ENCODE measurements at places on chromosomes 11 and 22. TPM values are rescaled to one million over a fixed set of nuclear protein-coding genes. Genes with fewer than 3 reads are reported as not detected.

DNA sequence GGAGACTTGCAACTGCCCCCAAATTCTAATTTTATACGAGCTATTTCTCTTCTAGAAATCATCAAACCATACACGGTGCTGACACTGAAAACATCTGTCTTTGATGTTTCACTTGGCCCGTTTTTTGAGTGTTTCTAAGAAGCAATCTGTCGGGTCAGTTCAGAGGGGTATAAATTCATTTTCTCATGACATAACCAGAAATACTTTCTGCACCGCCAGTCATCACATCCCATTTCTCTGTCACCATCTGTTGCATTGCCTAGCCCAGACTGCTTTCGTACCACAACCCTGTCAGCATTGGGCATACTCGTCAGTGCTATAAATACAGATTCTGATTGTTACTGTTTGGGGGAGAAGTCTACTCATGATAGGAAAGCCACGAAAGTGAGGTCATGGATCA is 63.1 kb upstream of the CCDC90B start:
- DNase-seq, result no peak

RIMBP3C gene
- 0.18 TPM for total RNA-seq

GUCY1A2 gene
- 1.8 TPM for total RNA-seq

CNTF gene
- 1.0 TPM for total RNA-seq

MUC2 gene
- not detected for total RNA-seq

DNA sequence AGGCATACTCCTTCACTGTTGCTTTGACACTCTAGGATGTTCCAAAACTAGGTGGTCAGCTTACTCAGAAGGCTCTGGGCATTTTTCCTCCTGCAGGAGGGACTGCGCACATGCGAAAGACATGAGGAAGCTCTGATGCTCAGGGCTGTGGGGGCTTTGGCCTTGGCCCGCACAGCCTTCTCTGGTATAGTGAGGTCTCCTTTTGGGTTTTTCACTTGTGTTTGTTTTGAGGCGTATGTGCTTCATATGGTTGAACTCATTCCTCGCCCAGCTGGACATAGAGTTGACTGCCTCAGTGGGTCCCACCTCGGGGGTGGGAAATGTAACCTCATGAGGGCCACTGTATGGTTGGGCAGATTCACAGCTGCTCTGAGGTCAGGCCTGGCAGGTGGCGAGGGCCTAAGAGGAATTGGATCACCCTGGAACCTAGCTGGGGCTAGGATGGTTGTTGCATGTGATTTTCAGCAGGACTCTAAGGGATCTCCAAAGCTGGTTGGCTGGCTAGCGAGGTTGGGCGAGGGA is 63.7 kb downstream of the PTPRJ start:
- no peak for DNase-seq

SYTL2 gene
- total RNA-seq, result 6.8 TPM

DNA sequence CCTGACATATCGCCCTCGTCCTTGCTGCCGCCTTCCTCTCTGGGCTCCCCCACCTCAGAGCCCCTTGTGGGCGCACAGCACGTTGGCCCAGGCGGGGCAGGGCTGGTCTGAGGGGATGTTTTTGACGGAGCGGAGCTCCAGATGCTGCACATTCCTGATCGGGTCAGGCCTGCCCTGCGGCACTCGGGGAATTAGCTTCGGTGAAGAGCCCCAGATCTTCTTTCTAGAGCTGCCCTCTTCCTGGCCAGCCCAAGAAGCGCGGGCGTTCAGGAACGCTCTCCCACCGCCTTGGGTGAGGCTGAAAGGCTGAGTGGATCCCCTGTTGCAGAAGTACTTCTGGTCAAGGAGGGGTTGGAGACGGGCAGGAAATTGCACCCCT is 12.1 kb downstream of the YPEL4 start:
- DNase-seq, result no peak

DNA sequence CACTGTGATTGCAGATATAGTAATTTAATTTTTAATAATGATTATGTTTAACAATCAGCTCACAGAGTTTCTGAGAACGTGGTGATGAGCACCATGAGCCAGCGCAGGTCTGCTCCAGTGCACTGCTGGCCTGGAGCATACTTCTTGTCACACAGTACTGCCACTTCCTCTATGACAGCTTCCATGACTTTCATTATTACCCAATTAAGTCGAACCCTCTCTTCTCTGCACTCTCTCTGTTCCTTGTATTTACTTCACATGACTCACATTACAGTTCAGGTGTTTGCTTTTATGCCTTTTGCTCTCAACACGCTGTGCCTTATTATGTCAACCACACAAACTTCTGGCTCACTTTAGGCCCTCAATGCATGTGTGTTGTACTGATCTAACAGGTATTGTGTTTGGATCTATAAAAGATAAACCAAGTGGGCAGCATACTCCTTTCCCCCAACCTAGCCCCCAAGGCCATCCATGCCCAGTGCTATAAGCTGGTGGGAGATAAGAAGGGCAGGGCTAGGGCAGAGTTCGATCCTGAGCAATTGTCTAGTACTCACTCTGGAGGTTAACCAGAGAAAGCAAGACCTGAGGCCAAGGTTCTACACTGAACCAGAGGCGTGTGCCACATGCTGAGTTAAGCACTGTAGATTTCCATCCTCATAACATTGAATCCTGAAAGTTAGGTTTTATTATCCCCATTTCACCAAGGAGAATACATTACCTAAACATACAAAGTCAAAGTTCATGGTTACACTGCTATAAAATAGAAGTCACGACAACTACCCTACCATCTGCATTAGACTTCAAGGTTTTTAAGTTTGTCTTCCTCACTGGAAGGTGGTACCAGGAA is 356.5 kb downstream of the INSC start:
- DNase-seq, result no peak

DNA sequence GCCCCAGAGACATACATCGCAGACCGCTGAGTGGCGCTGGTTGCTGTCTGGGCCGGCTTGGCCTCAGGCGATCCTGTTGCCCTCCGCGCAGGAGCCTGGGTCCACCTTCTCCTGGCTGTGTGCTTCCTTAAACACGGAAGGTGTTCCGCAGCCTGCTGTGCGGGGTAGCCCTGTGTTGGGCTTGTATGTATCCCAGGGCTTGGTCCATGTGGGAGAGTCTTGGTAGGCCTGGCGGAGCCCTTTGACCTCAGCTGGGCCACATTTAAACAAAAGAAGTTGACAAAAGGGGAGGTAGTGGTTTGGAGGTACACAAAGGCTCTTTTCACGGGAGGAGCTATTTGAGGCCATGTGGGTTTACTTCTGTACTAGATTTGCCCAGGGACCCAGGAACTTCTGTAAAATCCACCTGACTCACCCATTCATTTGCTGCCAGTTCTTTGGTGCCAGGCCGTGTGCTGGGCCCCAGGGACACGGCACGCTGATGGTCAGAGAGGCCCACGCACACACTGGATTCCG is 11.0 kb upstream of the GRAMD4 start:
- DNase-seq, result peak; percentile 50

- no peak for DNase-seq
These were observed 14.6 kb downstream of the IL10RA start for GRCh38 chr11:118000850-118001228.

TRIM5 gene
- 10.3 TPM for total RNA-seq

GRCh38 chr11:116641561-116642045 is 131.2 kb downstream of the BUD13 start:
- no peak for DNase-seq

DNA sequence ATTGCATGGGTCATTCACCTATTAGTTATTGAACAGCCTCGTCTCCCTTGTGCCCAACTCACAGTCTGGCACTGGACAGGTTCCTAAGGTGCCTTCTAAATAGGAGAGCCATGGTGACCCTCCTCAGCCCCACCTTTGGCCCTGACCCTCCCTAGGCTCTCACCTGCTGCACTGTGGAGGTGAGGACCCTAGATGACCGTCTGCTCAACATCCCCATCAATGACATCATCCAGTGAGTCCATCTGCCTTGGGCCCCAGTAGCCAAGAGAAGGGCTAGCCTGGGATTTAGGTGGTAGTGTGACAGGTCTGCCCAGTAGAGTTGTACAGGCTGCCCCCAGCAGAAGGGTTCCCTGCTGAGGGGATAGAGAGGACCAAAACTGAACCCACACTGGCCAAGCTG is 13.6 kb downstream of the UCP2 start:
- no peak for DNase-seq

DNA sequence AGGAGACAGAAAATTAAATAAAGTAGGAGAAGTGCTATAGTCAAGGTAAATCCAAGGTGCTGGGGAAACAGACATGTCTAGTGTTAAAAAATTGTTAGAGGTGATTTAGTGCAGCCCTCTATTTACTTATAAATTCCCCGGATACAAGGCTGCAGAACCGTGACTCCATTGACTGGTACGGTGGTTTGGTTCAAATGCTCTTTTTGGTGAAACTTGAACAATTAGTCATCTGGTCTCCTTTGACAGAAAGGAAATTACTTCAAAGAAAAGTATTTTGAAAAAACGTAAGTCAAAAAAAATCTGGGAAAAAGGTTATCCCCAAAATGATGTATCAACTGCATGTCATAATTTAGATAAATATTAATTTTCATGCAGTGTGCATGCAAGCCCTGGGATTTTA is 399.2 kb downstream of the CNTN5 start:
- DNase-seq, result no peak

DNA sequence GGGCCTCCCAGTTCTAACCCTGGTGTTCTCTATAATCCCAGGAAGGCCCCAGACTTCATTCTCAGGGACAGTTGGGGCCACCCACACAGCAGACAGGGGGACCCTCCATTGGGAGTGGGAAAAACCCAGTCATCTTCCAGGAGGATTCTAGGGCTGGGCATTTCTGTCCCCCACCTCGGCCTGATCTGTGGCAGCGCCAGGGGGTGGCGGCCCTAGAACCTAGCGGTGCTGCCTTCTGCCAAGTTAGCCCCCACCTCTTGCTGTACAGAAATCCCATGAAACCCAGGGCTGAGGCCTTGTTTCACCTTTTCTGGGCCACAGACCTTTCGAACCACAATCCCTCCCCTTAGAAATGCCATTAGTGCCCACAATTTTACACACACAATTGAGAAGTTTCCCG is 9.6 kb downstream of the CHST1 start:
- DNase-seq, result peak; percentile 42

DNA sequence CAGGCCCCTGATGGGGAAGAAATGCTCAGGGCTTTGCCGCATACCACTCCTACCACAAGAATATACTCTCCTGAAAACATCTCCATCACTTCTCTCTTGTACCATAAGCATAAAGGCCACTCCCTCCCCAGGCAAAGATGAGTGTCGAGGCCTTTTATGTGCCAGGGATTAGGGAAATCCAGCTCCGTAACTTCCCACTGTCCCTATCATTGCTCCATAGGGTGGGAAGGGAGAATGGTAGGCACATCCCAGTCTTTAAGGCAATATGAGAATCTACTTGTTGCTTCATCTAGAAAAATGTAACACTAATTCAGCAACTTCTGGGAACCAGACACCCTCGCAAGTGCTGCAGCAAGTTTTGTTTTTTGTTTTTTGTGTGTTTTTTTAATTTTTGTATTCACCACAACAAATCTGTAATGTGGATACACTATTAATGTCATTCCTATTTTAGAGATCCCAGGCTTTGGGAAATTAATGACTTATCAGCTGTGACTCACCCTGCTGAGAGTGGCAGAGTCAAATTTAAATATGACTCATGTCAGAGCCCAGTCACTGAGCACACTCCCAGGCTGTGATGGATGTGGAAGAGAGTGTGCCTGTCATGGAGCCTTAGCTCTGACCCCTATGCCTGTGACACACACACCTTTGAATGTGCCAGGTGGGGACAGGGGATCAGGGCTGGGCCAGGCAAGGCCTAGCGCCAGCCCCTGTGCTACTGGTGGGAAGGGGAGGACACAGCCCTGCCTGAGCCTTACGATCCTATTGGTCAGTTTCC is 23.4 kb downstream of the PANX1 start:
- peak; percentile 45 for DNase-seq

GRCh38 chr11:133403900-133404299 is 128.4 kb downstream of the OPCML start:
- DNase-seq, result no peak

GLYATL2 gene
- total RNA-seq, result 0.47 TPM

GRCh38 chr22:19357270-19358105 is 66.0 kb upstream of the CLTCL1 start:
- no peak for DNase-seq

- DNase-seq, result no peak
These were observed 32.6 kb upstream of the GNAZ start for GRCh38 chr22:23037429-23038333.

DNA sequence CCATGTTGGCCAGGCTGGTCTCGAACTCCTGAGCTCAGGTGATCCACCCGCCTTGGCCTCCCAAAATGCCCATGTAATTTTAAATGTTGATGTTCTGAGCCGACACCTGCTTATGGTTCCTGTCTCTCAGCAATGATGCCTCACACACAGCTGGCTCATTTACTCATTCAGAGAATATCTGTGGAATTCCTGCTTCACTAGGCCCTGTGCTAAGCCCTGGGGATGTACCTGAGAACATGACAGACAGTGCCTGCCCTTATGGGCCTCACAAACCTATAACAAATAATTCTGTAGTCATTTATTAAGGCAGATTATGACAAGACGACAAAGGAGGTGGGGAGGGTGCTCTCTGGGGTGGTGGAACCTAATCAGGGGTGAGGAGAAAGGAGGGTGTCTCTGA is 93.7 kb downstream of the PRR5L start:
- DNase-seq, result no peak

GRCh38 chr11:68889948-68890446 is 13.6 kb downstream of the MRPL21 start:
- peak; percentile 81 for DNase-seq

- no peak for DNase-seq
These were observed 42.6 kb upstream of the SMCO4 start for GRCh38 chr11:93585758-93586157.

SNX32 gene
- 0.48 TPM for total RNA-seq

GRCh38 chr22:35568751-35569739 is 28.4 kb downstream of the RASD2 start:
- no peak for DNase-seq

DNA sequence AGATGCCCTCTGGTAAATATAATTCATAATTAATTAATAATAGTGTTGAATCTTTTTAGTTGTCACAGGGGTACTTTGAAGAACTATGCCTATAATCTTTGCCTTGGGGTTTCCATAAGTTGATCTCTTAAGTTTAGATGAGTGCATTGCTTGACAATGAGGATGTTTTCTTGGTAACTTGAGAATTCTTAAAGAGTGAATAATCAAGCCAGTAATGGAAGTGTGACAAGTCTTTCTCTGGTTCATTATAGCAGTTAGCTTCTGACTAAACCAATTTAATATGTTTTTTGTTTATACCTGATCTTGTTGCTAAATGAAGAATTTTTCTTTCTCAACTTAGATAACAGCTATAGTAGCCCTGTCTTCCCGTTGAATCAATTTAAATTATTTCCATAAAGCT is 46.2 kb downstream of the ATXN10 start:
- DNase-seq, result no peak

XNDC1N gene
- total RNA-seq, result 4.7 TPM

MFRP gene
- total RNA-seq, result 0.06 TPM

GRCh38 chr11:132357811-132358572 is 987.6 kb downstream of the NTM start:
- no peak for DNase-seq

KRTAP5-8 gene
- not detected for total RNA-seq

GRCh38 chr11:94526645-94527438 is 14.6 kb downstream of the C11orf97 start:
- no peak for DNase-seq

CSNK2A3 gene
- 1.7 TPM for total RNA-seq

- no peak for DNase-seq
These were observed 36.1 kb downstream of the CLPB start for GRCh38 chr11:72398058-72398758.

CHRNA10 gene
- 0.42 TPM for total RNA-seq
